ENCODE measurements at places on chromosomes 1 and 21.

GRCh38 chr1:156643778-156644092, 1.8 kb downstream of the BCAN start:
- no peak for DNase-seq

GRCh38 chr1:219661464-219662092, 48.7 kb upstream of the ZC3H11B start:
- DNase-seq = no peak

DNA sequence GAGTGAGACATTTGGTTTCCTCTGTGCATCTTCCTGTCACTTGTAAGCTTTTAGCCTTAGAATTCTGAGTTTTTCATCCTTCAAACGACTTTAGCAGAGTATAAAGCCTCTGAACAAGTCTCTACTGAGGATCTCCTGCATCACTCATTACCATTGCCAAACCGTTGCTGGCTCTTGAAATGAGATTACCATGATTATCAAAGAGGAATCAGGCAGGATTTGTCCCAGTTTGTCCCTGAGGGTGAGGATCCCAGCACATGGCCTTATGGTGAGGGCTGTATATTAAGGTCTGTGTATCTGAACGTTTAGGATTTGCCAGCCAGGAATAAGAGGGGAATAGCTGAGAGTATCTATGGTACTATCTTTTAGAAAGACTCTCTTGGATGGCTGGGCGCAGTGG, 169.5 kb upstream of the L1TD1 start:
- no peak for DNase-seq

DNA sequence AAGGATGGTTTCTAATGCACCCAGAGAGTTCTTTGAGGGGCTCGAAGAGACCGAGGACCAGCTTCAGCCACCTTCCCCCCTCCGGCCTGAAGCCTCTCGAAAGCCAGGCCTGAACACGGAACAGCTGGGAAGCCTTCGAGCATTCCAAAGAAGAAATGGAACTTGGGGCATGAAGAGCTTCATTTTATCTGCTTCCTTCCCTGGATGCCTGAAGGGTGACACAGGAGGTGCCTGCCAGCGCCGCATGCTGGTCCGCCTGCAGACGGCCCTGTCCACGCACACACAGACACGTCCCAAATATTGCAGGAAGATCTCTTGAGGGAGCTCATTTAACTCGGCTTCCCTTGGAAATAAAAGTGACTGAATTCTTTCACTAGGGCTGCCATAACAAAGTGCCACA, 73.7 kb downstream of the TOMM20 start:
- DNase-seq = no peak

GRCh38 chr1:27379564-27380122, 3.5 kb downstream of the CD164L2 start:
- no peak for DNase-seq

DNA sequence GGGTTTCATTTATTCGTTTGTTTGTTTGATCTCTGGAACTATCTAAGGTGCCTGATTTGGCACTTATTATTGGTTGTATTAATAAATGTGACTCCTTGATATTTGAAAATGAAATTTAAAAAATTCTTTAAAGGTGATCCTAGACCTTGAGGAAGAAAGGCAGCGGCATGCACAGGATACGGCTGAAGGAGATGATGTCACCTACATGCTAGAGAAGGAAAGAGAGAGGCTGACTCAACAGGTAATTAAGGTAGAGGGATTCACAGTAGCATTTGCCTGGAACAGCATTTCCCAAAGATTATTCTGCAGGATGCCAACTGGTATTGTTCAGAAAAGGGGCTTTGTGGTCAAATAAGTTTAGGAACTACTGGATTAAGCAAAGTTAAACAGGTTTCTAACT, 54.4 kb upstream of the WNT2B start:
- DNase-seq = no peak

DNA sequence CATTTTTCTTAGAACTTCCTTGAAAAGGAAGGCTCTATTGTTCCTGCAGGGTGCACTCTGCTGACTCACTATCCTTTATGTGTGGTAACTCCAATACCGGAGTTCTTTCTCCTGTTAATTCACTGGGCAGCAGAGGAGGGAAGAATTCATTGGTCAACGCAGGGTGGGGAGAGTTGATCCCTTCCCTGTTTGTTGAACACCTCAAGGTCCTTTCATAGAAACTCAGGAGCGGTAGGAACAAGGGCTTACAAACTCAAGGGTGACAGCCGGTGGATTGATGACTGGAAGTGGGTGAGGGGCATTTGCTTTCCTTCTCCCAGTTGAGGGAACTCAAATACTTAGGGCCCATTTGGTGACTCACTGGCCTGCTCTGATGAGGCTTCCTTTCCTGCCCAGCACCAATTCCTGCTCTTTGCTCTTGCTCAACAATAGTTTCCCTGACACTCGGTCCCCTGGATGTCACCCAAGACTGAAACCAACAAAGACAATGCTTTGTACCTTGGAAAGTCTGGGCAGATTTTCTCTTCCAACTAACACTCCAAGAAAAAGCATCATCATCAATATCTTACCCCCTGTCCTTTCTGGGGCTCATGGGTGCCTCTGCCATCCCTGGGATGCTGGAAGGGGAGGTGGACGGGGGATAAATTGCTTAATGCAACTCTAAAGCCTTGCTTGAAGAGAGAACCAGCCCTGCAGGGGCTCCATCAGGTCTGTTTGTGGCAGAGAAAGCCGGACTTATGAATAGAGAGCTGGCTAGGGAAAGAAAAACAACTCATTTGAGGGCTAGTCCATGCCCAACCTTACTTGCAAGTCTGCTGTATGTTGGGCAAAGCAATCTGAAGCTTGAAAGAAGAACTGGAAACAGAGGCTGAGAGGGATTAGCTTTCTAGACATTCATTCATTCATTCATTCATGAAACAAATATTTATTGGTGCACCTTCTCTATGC, 9.3 kb downstream of the SLC26A9 start:
- no peak for DNase-seq

All from sigmoid colon (tissue), 7 donors.